ENCODE measurements at places on chromosomes 1 and 21.

DNA sequence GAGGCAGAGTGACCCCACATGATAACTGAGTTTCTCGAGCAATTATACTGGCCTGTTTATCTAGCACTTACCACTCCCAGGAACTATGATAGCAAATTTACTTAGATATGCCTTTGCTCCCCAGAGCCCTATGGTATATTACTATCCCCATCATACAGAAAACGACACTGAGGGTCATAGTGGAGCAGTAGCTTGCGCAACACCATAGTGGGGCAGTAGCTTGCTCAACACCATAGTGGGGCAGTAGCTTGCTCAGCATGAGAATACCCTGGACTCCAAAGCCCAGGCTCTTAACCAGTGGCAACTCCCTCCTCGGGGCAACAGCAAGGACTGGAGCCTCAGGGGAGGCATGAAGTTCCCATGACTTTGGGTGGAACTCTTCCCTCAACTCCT lies 211.9 kb downstream of the NPHP4 start:
- H3K4me1 ChIP-seq = no peaks in the 10 kb centered on the region
- H3K36me3 ChIP-seq = no peaks in the 10 kb centered on the region
- H3K27me3 ChIP-seq = no peaks in the 10 kb centered on the region
- H3K4me3 ChIP-seq = no peak overlapping the region
- H3K27ac ChIP-seq = no peak overlapping the region
- no peak for DNase-seq

DNA sequence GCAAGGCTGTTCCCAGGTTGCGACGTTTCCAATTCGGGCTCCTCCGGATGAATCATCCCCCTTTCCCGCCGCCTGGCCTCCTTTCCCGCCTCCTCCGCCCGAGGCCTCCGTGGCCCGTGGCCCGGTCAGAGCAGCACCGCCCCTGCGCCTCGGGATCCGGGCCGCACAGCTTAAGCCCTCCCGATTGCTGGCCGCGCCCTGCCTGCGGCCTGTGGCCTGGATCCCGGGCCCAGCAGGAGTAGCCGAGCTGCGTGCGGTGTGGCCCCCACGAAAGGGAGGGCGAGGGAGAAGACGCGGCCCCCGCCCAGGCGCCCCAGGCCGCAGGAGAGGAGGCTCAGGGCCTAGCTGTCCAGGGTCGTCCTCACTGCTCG lies 1.0 kb downstream of the TMEM200B start:
- H3K4me3 ChIP-seq = peak overlapping the region; percentile 42
- H3K27ac ChIP-seq = no peak overlapping the region
- no peak for DNase-seq
- H3K27me3 ChIP-seq = peaks cover 21% of the 10 kb centered on the region

- no peak overlapping the region for H3K4me3 ChIP-seq
- DNase-seq = no peak
- H3K36me3 ChIP-seq = no peaks in the 10 kb centered on the region
- no peak overlapping the region for H3K27ac ChIP-seq
- peaks cover 14% of the 10 kb centered on the region for H3K27me3 ChIP-seq
- no peaks in the 10 kb centered on the region for H3K4me1 ChIP-seq
Observed at GRCh38 chr1:115702959-115703358, 61.2 kb downstream of the VANGL1 start.

DNA sequence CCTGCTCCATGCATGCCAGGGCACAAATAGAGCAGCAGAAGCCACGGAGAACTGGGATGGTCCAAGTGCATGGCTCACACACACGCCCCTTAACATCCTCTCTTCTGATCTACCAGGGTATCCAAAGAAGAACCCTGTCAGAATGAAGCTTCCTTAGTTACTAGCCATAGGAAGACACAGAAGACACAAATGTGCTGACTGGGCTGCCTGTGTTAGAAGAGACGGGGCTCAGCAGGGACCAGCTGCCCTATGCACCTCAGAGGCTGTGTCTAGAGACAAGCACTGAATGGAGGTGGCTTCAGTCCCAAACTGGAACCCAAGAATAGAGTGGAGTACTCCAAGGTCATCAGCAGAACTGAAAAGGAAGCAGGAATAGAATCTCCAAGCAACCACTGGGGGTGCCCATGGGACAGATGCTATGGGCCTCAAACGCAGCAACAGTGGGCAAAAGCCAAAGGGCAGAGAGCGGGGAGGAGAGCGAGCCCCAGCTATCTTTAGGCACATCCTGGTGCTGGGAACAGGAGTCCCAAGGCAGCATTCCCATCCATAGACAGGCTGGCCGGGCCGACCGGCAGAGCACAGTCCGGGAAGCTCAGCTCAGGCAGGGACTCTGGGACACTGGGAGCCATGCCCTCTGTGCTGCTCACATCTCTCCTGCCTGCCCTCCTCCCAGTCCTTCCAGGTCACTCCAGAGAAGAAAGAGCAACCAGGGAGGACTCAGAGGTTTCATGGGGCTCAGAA lies 9.5 kb downstream of the SLC6A9 start:
- no peaks in the 10 kb centered on the region for H3K27me3 ChIP-seq
- DNase-seq = no peak
- H3K27ac ChIP-seq = no peak overlapping the region
- H3K4me1 ChIP-seq = no peaks in the 10 kb centered on the region
- no peak overlapping the region for H3K4me3 ChIP-seq
- H3K36me3 ChIP-seq = no peaks in the 10 kb centered on the region

DNA sequence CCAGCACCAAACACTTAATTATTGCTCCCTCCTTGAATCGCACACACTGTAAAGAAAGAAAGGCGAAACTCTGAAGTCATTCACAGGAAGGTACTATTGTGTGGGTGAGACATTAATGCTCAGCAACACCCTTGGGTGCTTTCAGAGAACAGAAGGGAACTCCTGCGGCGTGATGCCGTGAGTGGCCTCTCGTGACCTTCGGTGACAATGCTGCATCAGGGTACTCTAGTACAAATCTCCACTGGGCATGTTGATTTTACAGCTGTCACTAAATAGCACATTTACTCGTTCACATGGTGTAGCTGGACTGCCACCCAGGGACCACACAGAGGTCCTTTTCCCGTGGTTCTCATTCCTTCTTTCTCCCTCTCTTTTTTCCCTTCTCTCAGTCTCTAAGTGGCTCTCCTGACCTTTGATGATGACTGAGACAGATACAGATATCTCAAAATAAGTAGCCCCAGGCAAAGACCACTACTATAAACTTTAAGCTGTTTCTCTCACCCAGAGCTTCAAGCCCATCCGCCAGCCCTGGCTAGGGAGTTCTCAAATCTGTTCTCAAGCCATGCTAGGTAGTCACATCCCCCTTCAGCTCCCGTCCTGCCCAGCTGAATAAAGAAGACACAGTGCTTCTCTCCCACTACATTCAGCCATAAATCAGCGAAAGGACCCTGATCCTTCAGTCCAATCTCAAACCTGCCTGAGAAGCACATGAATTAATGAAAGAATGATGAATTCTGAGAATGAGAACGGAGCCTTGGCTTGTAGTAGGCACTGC lies 223.4 kb upstream of the FMN2 start:
- no peaks in the 10 kb centered on the region for H3K4me1 ChIP-seq
- no peaks in the 10 kb centered on the region for H3K27me3 ChIP-seq
- H3K27ac ChIP-seq = no peak overlapping the region

DNA sequence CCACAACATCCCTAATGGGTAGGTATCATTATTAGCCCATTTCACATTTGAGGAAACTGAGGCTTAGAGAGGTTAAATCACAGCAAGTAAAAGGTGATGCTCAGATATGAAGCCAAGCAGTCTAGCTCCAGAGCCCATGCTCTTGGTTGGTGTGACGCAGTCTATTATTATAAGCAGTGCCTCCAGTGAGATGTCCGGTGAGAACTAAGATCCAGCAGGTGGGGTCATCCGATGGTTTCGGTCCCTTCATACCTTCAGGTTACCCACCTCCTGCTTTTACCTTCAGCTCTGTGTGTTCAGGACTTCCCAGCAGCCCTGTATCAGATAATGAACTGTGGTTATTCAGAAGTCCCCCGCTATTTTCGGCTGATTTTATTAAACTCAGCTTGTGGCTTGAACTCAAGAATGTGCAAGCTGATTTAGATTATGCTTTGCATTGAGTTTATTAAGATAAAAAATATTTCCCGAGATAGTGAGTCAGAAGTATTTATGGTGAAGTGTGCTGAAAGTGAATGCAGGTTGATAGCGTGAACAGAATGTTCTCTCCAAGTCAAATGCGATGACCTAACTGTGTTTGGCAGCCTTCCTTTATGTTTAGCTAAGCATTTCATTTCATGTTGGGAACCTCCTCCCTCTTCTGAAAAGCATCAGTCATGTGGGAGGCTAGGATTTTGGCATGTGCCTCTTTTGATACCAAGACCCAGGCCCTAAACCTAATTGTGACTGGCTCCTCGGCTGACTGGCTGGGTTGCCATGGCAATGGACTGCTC lies 160.9 kb upstream of the UBE2U start:
- no peaks in the 10 kb centered on the region for H3K36me3 ChIP-seq
- DNase-seq = no peak
- H3K27ac ChIP-seq = no peak overlapping the region
- no peaks in the 10 kb centered on the region for H3K27me3 ChIP-seq

DNA sequence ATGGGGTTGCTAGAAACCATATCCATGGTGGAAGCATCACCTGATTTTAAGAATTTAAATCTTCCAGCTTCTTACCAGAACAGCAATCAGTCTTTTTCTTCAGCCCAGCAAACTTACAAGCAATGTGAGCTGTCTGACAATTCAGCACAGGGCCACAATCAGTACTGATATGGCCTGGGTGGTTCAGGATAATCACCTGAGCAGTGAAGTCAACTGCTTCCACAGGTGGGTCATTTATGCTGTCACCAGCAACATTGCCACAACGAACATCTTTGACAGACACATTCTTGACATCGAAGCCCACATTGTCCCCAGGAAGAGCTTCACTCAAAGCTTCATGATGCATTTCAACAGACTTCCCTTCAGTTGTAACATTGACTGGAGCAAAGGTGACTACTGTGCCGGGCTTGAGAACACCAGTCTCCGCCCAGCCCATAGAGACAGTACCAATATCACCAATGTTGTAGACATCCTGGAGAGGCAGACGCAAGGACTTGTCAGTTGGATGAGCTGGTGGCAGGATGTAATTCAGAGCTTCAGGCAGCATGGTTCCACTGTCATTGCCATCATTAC lies 74.8 kb downstream of the SERINC2 start:
- no peak for DNase-seq
- no peak overlapping the region for H3K4me3 ChIP-seq
- H3K27me3 ChIP-seq = peaks cover 19% of the 10 kb centered on the region
- peaks cover 9% of the 10 kb centered on the region for H3K4me1 ChIP-seq
- no peaks in the 10 kb centered on the region for H3K36me3 ChIP-seq

GRCh38 chr1:220166853-220167252 lies 72.9 kb downstream of the IARS2 start:
- DNase-seq = no peak
- H3K4me3 ChIP-seq = no peak overlapping the region

GRCh38 chr21:41750051-41750450 lies 16.8 kb downstream of the RIPK4 start:
- H3K27ac ChIP-seq = no peak overlapping the region
- no peaks in the 10 kb centered on the region for H3K36me3 ChIP-seq
- H3K4me1 ChIP-seq = peaks cover 5% of the 10 kb centered on the region
- no peaks in the 10 kb centered on the region for H3K27me3 ChIP-seq

DNA sequence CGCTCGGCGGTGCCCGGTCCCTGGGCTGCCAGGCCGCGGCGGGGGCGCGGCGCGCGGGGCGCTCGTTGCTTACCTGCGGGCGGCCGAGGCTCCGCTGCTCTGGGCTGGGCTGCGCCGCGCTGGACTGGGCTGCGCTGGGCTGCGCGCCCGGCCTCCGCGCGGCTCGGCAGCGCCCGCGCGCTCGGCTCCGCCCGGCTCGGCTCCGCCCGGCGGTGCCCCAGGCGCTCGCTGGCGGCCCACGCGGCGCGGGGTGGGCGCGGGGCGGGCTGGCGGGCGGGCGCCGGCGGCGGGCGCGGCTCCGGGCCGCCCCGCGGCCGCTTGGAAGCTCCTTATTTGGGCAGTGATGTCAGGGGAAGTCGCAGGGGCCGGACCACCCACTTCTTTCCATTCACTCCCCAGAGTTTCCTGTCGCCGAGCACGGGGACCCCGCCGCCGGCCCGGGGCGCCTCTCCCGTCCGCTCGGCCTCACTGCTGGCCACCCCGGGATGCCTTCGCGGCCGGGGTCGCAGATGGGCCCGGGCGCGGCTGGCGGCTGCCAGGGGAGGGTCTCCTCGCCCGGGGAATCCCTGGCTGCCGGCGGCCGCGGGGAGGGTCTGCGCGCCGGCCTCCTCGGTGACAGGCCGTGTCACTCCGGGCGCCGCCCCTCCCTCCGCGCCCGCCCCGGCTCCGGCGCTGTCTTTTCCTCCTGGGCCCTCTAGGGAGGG lies 177.7 kb upstream of the EDN2 start:
- H3K36me3 ChIP-seq = peaks cover 4% of the 10 kb centered on the region
- no peaks in the 10 kb centered on the region for H3K27me3 ChIP-seq
- peaks cover 82% of the 10 kb centered on the region for H3K4me1 ChIP-seq
- peak; percentile 84 for DNase-seq
- peak overlapping the region; percentile 21 for H3K27ac ChIP-seq

DNA sequence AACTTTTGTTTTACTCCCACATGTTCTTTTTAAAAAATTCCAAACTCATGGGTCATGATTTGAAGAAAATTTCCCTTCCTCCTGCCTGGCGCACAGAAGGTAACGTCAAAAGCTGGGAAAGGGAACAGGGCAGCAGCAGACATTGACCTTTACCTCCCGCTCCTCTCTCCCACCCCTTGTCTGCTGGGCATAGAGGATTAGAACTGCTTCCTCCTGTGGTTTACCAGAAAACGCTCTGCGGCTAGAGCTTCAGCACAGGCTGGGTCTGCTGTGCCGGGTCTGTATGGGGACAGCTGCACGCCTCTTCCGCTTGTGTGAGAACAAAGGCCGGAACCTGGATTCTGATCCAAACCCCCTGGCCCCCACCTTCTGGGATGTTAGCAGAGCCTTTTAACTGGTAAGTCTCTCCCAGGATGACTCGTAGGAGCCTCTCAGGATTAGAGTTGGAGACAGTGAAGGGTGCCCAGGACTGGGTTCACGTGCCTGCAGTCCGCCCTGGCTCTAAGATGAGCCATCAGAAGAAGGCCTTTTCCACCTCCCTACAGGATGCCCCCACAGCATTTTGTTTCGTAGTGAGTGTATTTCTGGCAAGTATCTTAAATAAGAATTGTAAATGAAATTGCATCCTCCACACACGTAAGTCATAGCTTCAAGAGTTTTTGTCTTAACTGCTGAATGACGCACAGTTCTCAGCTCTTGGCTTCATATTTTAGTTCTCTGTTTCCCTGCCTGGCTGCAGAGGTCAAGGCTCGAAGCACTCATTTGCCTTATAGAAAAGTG lies 5.2 kb downstream of the H6PD start:
- H3K27ac ChIP-seq = peak overlapping the region; percentile 28
- no peaks in the 10 kb centered on the region for H3K27me3 ChIP-seq
- H3K36me3 ChIP-seq = peaks cover 8% of the 10 kb centered on the region
- H3K4me3 ChIP-seq = peak overlapping the region; percentile 29

- H3K4me3 ChIP-seq = no peak overlapping the region
- no peak overlapping the region for H3K27ac ChIP-seq
Observed at GRCh38 chr1:177077006-177077405, 87.5 kb downstream of the ASTN1 start.

DNA sequence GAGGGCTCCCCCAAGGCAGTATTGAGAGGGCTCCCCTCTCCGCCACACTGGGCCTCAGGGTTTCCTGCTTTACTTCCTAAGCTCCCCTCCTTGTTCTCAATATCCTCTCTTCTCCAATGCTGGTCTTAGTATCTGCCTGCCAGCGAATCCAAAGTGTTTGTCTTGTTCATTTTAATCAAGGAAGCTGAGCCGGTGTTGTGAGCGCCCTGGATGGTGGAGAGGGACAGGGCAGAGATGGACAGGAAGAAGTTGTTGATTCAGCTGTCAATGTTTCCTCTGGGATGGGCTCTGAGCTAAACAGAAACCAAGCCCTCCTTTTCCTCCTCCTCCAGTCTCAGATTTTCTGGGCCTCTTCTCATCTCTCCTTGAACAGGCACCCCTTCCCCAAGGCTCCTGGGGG lies 5.4 kb downstream of the OLFML3 start:
- peaks cover 2% of the 10 kb centered on the region for H3K36me3 ChIP-seq
- H3K27me3 ChIP-seq = peaks cover 3% of the 10 kb centered on the region
- H3K4me1 ChIP-seq = peaks cover 6% of the 10 kb centered on the region

Data from activated CD8-positive, alpha-beta T cell treated with anti-CD3 and anti-CD28 coated beads, Interleukin-2, amount 10 ng/mL, durations not matched to agents 7 days and 5 days (primary cell).